ENCODE measurements at places on chromosomes 13 and 19. TPM values are rescaled to one million over a fixed set of nuclear protein-coding genes. Genes with fewer than 3 reads are reported as not detected.

- DNase-seq, result no peak
Observed at GRCh38 chr13:21670006-21670882, 629 bp upstream of the FGF9 start.

The TPM4 gene
- 226 TPM for total RNA-seq

The ETV2 gene
- total RNA-seq, result 0.20 TPM

The LRG1 gene
- 12.0 TPM for total RNA-seq

The ZNF415 gene
- total RNA-seq, result 0.29 TPM

DNA sequence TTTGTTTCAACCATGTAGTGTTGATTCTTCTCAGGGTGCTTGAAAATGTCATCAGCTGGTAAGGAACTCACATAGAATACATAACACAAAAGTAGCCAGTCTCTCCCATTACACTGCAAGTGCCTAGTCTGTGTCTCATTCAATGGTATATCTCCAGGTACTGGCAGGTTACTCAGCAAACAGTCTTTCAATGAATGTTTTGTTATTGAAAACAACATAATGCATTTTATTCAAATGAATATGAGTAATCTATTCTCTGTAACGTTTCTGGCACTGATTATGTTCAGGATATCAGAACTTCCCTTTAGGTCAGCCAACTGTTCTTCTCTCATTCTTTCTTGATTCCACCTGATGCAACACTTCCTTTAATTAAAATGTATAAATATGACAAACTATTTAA lies 68.0 kb upstream of the SLITRK1 start:
- no peak for DNase-seq

The CEACAM4 gene
- not detected for total RNA-seq

GRCh38 chr13:102645701-102646100 lies 48.9 kb downstream of the TPP2 start:
- DNase-seq, result no peak

- peak; percentile 89 for DNase-seq
Observed at GRCh38 chr19:17766543-17767131, 15.4 kb downstream of the FCHO1 start.

The NLRP13 gene
- total RNA-seq, result not detected
